Stimulated activated CD4-positive, alpha-beta T cell treated with anti-CD3 and anti-CD28 coated beads, Interleukin-15, amount 100 ng/mL, for 48 hours (primary cell): ENCODE measurements at places on chromosomes 3 and 15.

GRCh38 chr3:135784557-135784956, 181.0 kb upstream of the PPP2R3A start:
- DNase-seq = no peak

- peak; percentile 43 for DNase-seq
These were observed 2.2 kb upstream of the CCR5 start for GRCh38 chr3:46368569-46368968.

- DNase-seq = peak; percentile 61
These were observed 88.3 kb downstream of the TMEM266 start for GRCh38 chr15:76147906-76148570.

DNA sequence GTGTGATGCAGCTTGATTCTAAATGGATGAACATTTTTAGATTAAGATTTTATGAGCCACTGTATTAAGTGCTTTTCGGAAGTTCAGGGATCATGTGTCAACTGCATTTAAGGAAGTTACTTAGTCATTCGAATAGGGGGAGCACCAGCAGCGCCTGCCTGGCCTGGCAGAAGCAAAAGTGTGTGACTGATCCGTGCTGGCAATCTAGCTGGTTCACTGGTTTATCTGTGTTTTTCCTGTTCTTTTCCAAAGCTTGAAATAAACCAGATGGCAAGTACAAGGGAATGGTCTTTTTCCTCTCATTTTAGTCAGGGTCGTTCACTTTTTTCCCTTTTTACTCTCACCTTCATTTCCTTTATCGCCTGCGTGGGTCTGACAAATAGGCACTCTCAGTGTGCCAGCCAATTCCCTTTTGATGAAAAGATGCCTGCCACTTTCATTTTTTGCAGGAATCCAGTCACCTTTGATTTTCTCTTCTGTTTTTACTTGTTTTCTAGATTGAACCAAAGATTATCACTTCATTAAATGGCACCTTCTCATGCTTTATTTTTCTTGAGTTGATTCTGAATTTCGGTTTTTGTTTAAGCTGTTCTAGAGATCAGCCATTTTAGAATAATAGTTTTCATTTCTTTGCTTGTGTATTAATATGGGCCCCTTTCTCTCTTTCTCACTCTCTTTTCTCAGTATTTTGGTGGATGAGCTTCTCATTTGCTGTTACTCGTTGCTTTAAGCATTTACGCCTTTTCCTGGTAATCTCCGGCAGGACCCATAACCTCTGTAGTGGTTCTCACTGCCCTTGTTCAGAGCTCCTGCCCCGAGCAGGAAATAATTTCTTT, 2.8 kb downstream of the ABHD2 start:
- no peak for DNase-seq

DNA sequence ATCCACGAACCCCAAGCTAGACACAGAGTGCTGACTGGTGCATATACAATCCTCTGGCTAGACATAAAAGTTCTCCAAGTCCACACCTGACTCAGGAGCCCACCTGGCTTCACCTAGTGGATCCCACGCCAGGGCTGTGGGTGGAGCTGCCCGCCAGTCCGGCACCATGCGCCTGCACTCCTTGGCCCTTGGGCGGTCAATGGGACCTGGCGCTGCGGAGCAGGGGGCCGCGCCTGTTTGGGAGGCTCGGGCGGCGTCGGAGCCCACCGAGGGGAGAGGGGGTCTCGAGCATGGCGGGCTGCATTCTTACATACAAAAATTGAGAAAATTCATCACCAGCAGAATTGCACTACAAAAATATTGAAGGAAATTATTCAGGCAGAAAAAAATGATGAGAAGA, 120.7 kb upstream of the FAN1 start:
- no peak for DNase-seq

GRCh38 chr15:93703092-93703739, 528.1 kb upstream of the MCTP2 start:
- no peak for DNase-seq

GRCh38 chr15:49137861-49138260, 17.5 kb downstream of the COPS2 start:
- no peak for DNase-seq

DNA sequence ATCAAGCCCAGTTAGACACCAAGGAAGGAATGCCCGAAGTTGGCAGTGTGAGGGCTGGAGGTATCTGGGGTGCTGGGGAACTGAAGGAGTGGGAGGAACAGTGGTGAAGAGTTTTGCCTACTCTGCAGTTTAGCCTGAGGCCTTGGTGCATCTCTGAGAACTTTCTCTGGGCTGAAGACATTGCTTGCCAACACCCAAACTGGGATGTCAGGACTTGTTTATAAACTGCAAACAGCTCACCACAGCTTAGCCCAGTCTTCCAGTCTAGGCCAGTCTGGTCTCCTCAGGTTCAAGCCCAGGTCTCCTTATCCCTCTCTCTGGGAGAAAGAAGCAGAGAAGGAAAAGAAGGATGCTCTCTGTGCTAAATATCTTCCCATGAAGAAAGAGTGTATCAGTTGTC, 68.0 kb upstream of the BOC start:
- DNase-seq = no peak

GRCh38 chr3:178454726-178455125, 81.5 kb upstream of the KCNMB2 start:
- no peak for DNase-seq

DNA sequence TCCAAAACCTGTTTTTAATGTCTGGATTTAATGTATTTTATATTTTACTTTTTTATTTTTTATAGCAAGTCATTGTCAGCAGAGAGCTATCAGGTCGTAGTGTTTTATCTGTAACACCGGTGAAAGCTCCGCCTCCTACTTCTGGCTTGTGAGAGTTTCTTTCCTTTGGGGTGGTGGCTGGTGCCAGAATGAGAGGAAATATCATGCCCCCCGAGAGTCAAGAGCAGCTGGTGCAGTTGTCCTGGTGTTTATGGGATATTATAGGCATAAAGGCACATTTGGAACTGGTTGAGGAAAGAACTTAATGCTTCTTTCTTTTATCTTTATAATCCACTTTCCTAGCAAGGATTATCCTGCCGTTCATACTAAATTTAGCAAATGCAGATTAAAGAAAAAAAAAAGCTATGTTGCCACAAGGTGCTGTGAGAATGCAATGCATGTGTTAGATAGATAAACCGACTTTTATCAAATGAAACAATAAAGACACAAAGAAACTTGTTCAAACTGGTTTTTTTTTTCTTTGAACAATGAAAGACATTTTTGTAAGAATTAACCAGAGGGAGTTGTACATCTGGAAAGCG, 260.1 kb upstream of the PLSCR5 start:
- no peak for DNase-seq

GRCh38 chr3:177144922-177145321, 52.4 kb downstream of the TBL1XR1 start:
- no peak for DNase-seq

DNA sequence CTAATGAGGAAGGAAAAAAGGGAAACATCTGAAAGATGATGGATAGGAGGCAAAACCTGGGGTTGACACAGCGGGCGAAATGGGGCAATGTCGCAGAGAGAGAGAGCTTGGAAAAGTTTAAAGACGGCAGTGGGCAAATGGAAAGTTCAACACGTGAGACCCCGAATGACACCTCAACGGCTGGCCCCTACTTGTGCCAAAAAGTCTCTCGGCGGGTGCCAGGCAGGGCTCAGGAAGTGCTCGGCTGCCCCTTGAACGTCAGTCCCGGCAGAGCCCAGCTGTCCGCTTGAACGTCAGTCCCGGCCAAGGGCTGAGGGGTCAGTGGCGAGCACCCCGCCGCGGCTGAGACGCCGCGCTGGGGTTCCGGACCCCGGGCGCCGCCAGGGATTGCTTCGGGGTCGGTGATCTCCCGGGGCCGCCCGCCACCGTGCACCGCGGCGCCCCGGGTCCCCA, 658 bp downstream of the EOGT start:
- no peak for DNase-seq

DNA sequence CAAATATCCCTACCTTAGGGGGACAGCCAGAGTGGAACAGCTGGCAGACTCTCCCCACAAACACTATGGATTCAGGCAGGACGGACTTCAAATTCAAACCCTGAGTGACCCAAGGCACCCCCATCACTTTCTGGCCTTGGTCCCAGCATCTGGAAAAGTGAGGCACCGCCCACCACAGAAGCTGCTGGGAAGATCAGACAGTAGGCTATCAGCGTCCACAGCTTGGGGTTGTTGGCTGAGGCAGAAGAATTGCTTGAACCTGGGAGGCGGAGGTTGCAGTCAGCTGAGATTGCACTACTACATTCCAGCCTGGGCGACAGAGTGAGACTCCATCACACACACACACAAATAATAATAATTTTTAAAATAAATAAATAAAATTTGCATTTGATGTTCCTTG, 8.5 kb downstream of the PFKFB4 start:
- DNase-seq = no peak

DNA sequence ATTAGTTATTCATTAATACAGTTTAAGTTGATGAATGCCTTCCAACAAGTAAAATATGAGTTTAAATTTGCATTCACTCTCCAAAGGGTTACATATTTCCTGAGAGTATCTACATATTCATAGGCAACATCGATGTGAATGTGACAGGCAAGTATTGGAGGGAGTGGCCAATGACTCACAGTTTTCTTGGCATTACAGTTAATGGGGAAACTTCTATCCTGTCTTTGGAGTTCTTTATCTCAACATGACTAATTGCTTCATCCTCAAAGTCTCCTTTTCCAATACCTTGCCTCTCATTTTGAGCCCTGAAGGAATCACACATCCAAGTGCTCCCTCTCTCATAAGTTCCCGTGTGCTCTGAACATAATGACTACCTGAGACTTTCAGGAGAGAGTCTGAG, 439.7 kb upstream of the FRG2C start:
- DNase-seq = no peak
